ENCODE measurements at places on chromosomes 1 and 21.

DNA sequence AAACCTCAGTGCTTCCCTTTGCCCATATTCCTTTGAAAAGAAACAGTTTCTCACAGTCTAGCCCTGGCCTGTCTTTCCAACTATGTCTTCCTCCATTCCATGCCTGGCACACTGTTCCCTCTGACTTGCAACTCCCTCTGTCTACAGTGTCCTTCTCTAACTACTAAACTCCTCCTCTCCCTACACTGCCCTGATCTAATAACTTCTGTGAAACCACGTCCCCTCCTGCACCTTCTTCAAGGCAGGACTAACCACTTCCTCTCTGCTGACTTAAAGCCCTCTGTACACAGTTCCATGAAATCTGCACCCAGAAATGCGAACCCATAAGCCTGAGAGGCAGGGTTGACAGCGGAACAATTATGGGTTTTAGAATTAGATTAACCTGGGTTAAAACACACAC lies 62.2 kb upstream of the ATP1B1 start:
- DNase-seq = peak; percentile 7

DNA sequence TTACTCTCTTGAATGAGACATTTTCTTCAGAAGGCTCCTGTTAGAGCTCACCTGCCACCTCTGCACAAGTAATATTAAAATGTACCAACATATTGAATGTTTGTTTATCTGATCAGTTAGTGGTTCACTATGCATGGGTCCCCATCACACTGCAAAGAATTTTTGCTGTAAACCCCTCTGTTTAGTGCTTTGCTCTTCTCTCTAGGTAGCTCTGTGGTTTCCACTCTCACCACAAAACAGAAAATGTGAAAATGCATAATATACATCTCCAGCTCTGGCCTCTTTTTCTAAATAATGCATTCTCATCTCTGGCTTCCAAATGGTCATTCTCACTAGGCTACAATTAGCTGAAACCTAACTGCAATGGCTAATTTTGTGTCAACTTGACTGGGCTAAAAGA lies 176.7 kb downstream of the TRIM33 start:
- no peak for DNase-seq

GRCh38 chr1:85569737-85570404 lies 10.7 kb upstream of the CCN1 start:
- no peak for DNase-seq

GRCh38 chr1:184297244-184297750 lies 89.5 kb upstream of the C1orf21 start:
- no peak for DNase-seq

- no peak for DNase-seq
These were observed 16.6 kb upstream of the EPB41 start for GRCh38 chr1:28897789-28898188.

- no peak for DNase-seq
These were observed 59.6 kb downstream of the RUNX1 start for GRCh38 chr21:34989337-34990151.

GRCh38 chr1:94236013-94236491 lies 1.3 kb downstream of the ARHGAP29 start:
- no peak for DNase-seq

- DNase-seq = no peak
These were observed 265.5 kb downstream of the PTPRC start for GRCh38 chr1:198904321-198904720.

- no peak for DNase-seq
These were observed 88.9 kb downstream of the DYRK1A start for GRCh38 chr21:37455504-37455911.

DNA sequence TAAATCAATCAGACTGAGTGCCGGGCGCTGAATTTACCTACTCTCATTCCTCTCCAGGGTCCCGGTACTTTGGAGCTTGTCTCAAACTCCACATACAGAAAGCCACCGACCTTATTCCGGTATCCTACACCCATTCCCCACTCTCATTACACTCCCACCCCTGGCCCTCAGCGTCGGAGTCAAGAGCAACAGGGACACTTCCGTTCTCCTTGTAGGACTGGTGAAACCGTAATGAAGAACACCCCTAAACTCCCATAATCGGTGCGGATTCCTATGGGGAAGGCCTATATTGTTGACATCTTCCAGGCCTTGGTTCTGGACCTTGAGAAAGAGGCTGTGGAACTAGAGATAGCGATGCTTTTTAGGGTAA lies 798 bp downstream of the ZBED6 start:
- DNase-seq = no peak

DNA sequence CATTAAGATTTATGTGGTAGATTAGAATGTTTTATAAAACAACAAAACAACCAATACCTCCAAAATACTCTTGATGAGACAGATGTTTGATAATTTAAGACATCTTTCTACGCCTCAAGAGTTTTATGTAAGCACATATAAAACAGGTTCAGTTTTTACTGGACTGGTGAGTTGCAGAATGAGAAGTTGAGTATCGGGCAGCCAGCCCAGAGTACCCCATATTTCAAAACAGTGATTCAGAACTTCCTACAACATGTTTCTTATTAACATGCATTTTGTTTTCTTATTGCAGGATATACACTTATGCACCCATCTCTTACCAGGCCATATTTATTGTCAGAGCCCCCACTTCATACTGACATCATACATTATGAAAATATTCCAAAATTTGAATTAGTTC lies 91.4 kb upstream of the RAVER2 start:
- no peak for DNase-seq

DNA sequence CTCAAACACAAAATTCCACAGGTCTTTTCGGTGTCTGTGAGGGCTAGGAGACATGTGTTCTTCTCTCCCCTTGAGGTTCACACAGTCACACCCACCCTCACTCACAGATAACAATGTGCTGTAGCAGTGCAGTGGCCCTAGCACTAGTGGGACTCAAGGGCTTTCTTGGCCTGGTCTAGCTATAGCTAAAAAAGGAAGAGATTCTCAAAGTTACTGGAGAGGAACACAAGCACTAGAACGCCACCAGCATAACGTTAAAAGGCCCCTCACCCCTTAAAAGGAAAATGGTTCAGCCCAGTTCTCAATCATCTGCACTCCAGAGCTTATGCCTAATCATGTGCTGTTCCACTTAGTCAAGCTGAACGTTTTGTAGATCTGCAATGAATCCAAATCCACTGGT lies 39.5 kb downstream of the RGS8 start:
- no peak for DNase-seq

GRCh38 chr1:46757956-46758528 lies 39.1 kb upstream of the EFCAB14 start:
- no peak for DNase-seq

Data from activated T-cell treated with anti-CD3 and anti-CD28 coated beads for 1 hour (primary cell).